RWPE1 (cell line): ENCODE measurements at places on chromosomes 7 and 10.
A peak's percentile ranks its signal among the peaks of the same experiment; 100 is the strongest.

DNA sequence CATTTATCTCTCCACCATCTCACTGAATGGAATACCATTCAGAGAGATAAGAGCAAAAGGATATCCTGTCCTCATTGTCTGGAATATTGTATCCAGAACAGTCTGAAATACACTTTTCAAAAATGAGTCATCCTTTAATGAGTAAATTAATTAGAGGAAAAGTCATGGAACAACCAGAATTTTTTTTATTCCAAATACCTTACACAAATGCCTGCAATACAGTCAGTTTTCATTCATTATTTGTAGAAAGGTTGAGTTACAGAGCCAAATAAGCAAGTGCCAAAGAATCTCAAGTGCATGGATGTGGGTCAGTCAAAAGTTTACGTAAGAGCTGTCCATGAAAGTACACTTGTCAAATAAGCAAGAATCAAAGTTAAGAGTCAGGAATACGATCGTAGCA lies 482.6 kb downstream of the IPMK start:
- no peak for DNase-seq

DNA sequence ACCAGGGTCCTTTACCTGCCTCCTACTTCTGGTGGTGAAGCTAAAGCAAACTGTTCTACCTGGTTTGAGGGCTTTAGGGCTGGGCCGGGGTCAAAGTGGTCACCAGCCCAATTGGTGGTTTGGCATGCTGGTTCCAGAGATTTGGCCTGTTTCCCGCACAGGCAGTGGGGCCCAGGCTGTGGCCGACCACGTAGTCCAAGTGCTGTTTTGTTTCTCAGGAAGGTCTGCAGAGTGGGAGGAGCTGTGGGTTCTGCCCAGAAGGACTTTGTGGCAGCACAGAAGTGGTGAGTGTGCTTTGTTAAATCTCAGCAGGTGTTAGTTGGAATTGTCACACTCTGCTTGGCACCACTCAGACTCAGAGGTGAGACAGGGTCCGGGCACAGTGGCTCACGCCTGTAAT lies 85.8 kb downstream of the MKX start:
- no peak for DNase-seq

DNA sequence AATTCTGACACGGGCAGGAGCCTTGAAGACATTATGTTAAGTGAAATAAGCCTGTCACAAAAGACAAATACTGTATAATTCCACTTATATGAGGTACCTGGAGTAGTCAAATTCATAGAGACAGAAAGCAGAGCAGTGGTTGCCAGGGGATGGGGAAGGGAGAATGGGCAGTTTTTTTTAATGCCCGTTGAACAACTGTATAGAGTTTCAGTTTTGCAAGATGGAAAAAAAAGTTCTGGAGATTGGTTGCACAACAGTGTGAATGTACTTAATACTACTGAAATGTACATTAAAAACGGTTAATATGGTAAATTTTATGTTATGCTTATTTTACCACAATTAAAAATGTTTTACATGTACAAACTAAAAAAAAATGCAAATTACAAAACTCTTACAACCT lies 63.6 kb upstream of the EFCAB10 start:
- no peak for DNase-seq

- DNase-seq, result no peak
Measured at GRCh38 chr10:133180965-133181639, 21.1 kb downstream of the KNDC1 start.

GRCh38 chr7:29858191-29858951 lies 52.1 kb downstream of the WIPF3 start:
- DNase-seq, result no peak

GRCh38 chr7:30915005-30915601 lies 3.5 kb downstream of the AQP1 start:
- no peak for DNase-seq

GRCh38 chr7:651032-651728 lies 75.3 kb upstream of the DNAAF5 start:
- DNase-seq, result no peak

- no peak for DNase-seq
Measured at GRCh38 chr10:102758240-102758932, 14.6 kb downstream of the WBP1L start.

GRCh38 chr7:42843205-42843800 lies 68.6 kb downstream of the C7orf25 start:
- peak; percentile 53 for DNase-seq

- DNase-seq, result no peak
Measured at GRCh38 chr10:95963991-95964389, 56.2 kb downstream of the CC2D2B start.

DNA sequence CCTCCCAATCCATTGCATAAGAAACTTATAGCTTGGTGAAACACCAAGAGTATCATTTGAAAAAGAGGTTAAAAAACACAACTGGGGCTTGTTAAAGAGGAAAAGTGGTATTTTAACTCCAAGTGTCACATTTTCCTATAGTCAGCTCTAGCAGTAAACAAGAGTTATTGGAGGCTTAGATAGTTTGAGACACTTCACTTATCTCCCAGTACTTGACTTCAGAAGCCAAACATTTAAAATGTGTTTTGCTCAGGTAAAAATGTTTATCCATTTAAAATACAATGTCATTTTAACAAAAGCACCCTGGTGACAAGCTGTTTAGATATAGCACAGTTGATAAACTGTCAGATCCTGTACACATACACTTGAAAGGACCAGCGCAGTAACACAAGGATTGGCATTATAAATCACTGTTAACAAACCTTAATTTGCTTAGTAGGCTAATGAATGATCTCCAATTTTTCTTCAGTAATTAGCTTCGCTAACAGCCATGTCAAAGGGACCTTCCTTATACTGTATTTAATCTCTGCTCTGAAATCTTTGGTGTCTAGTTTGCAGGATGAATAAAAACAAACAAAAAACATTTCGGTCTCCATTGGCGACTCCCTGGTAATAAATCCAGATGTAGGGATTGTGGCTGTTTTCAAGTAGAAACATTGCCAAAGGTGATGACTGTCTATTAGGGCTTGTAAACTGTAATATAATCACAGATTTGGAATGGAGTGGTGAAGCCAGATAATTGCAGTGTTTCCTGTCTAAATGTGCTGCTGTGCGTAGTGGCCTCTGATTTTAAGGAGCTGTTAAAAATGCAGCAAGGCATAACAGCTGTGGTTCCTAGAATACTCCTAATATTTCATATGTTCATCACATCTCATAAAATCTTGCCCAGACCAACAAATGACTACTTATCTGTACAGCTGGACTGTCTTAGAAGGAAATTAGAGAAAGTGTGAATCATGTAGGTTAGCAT lies 545.1 kb downstream of the AUTS2 start:
- DNase-seq, result no peak

- DNase-seq, result no peak
Measured at GRCh38 chr7:91832493-91833045, 47.9 kb downstream of the MTERF1 start.

DNA sequence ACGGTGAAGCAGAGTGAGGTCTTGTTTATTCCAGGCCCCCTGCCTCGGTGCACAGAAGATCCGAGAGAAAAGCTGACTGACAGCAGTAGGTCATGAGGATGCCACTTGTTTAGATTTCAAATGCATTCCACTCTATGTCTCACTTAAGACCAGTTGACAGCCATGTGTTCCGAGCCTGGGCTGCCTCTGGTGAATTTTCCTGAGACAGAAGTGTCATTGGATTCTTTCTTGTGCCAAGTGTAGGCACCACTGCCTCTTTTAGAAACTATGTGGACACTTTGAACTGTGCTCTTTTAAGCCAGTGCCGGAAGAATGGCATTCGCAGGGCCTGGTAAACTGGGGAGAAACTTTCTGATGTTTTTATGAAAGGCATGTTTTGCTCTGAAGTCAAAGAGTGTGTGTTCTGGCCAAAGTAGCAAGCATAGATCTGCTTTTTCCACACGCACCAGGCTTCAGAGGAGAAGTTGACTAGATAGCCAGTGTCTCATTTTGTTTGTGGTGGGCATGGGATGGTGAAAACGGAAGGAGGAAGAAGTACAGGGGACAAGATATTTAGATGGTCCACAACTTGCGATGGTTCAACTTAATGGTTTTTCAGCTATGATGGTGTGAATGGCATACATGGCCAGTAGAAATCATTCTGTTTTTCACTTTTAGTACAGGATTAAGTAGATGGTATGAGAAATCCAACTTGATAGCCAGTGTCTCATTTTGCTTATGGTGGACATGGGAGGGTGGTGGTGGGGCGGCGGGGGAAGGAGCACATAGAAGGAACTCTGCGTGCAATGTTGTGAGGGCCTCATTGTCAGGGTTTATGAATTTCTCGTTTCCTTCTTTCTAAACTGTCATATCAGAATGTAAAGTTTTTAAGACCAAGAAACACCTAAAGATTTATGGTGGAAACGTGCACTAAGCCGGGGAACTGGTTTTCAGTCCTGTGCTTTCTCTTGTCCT lies 41.5 kb downstream of the CYP17A1 start:
- DNase-seq, result no peak

- DNase-seq, result no peak
Measured at GRCh38 chr10:121296881-121297585, 301.2 kb downstream of the FGFR2 start.

GRCh38 chr10:13592306-13592705 lies 5.5 kb downstream of the PRPF18 start:
- no peak for DNase-seq

- no peak for DNase-seq
Measured at GRCh38 chr10:44240584-44241205, 144.2 kb downstream of the CXCL12 start.

DNA sequence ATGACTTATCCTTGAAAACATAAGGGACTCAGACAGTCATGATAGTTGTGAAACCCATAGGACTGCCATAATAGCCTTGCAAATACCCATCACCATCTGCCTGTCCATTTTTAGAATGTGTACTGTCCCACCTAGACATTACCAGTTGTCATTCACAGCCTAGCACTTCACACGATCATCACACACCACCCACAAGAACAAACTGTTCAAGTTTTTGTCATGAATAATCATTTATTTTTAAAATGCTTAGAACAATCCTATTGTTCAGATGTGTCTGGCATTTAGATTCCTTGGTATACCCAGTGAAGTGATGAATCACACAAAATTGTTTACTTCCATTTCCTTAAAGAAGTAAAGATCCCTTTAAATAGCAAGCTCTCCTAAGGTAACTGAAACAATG lies 46.6 kb downstream of the CCDC3 start:
- DNase-seq, result no peak

DNA sequence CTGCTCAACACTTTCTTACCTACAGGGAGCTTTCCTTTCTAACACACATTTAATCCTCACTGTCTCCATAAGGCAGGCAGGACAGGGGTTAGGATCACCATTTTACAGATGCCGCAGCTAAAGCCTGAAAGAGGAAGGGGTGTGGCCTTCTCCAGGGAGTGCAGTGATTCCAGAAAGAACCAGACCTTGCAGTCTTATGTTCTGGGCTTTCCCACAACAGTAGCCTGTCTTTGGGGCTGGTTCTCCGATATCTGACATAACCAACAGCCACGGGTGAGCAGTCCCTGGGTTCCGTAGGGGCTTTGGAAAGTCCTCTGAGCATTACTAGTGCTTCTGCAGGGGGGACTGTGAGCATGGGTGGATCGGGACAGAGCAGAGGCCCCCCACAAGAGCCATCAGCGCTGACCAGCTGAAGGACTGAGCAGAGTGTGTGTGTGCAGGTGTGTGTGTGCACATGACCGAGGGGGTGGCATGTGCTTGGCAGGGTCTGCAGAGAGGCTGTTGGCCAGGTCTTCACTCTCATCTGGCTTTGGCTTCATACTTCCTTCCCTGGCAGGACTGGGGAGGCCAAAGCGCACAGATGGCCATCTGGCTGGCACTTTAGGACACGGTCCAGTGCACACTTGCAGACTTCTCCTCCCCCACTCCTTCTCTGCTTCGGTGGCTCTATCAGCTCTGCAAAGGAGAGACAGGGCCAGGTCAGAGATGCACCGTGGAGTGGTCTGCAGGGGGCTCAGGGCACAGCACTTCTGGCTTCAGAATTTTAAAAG lies 400.3 kb downstream of the RPS24 start:
- DNase-seq, result no peak

GRCh38 chr10:44498222-44498621 lies 113.3 kb upstream of the CXCL12 start:
- no peak for DNase-seq

- DNase-seq, result peak; percentile 46
Measured at GRCh38 chr7:36659172-36659516, 65.2 kb downstream of the AOAH start.

GRCh38 chr10:28841625-28842024 lies 164.3 kb downstream of the BAMBI start:
- DNase-seq, result no peak
